ENCODE measurements at places on chromosomes 7 and 10. TPM values are rescaled to one million over a fixed set of nuclear protein-coding genes. Genes with fewer than 3 reads are reported as not detected.

Gene FGF8
- total RNA-seq, result not detected

Gene IRF5
- 6.3 TPM for total RNA-seq

Gene ING3
- 27.0 TPM for total RNA-seq

Gene TPST1
- 62.3 TPM for total RNA-seq

Gene GSDME
- 47.7 TPM for total RNA-seq

Gene GLI3
- 1.4 TPM for total RNA-seq

Gene PDE1C
- 0.83 TPM for total RNA-seq

Gene RPP30
- 58.4 TPM for total RNA-seq

Gene CTAGE8
- not detected for total RNA-seq

Gene GBX1
- not detected for total RNA-seq

Gene TCAF2
- total RNA-seq, result 0.50 TPM

Gene AGR3
- not detected for total RNA-seq

Gene FAM25A
- not detected for total RNA-seq

Gene HTR7
- total RNA-seq, result 1.6 TPM

Gene RNF32
- not detected for total RNA-seq

Data from SK-MEL-5 (cell line).